ENCODE measurements at places on chromosomes 7 and 10. TPM values are rescaled to one million over a fixed set of nuclear protein-coding genes. Genes with fewer than 3 reads are reported as not detected.

The SH2D4B gene
- total RNA-seq = not detected

The CDK1 gene
- total RNA-seq = 5.8 TPM

The MKI67 gene
- total RNA-seq = 7.0 TPM

The GRID1 gene
- total RNA-seq = 0.97 TPM

The SRRM3 gene
- 1.9 TPM for total RNA-seq

The TBX20 gene
- total RNA-seq = 8.3 TPM

The HTRA1 gene
- 428 TPM for total RNA-seq

The PLPP4 gene
- total RNA-seq = 2.1 TPM

The VDAC2 gene
- 92.8 TPM for total RNA-seq

The LRGUK gene
- total RNA-seq = 0.36 TPM

The ACSL5 gene
- 9.6 TPM for total RNA-seq

The CALCR gene
- not detected for total RNA-seq

The FFAR4 gene
- total RNA-seq = not detected

The GARIN1A gene
- total RNA-seq = 2.4 TPM

The ABCB4 gene
- 23.5 TPM for total RNA-seq

The SPACDR gene
- total RNA-seq = not detected

The CXCL12 gene
- 269 TPM for total RNA-seq

The FAM221A gene
- total RNA-seq = 0.73 TPM

The NAPEPLD gene
- 8.6 TPM for total RNA-seq

The DHTKD1 gene
- 34.4 TPM for total RNA-seq

The MYPN gene
- total RNA-seq = 1.1 TPM

The PDGFA gene
- 6.3 TPM for total RNA-seq

The AGBL3 gene
- total RNA-seq = 1.3 TPM

The OPN1SW gene
- total RNA-seq = not detected

The NEBL gene
- total RNA-seq = not detected

The VWC2 gene
- not detected for total RNA-seq

The HOXA10 gene
- total RNA-seq = not detected

The PITX3 gene
- total RNA-seq = not detected

The GOLGA7B gene
- under 0.01 TPM for total RNA-seq

The TLX1 gene
- total RNA-seq = not detected

All from hair follicle dermal papilla cell (primary cell).